ENCODE measurements at places on chromosomes 3 and 15. TPM values are rescaled to one million over a fixed set of nuclear protein-coding genes. Genes with fewer than 3 reads are reported as not detected.

The GOLGA6L9 gene
- 2.1 TPM for total RNA-seq

The CCDC9B gene
- total RNA-seq = 19.2 TPM

The GOLGA8M gene
- not detected for total RNA-seq

The IL5RA gene
- not detected for total RNA-seq

The OR5K2 gene
- total RNA-seq = not detected
